Upper lobe of right lung (tissue), 1 donor: ENCODE measurements at places on chromosomes 1 and 21.

DNA sequence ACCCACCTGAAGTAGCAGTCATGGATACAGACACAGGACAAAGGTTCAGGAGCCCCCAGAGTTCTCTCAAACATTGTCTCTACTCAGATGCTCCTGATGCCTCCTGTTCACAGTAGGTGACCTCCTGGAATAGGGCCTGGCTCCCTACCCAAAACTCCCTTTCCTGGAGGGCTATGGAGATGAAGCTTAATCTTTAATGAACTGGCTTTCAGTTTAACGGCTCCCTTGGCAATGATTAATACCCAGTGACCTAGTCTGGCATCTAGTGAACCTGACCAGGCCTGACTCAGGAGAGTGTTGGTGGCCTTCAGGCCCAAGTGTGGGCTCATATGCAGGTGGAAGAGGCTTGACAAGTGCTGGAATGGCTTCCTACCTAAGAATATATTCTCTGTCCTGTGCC, 65.2 kb upstream of the TRABD2B start:
- no peak for DNase-seq
- no peaks in the 10 kb centered on the region for H3K36me3 ChIP-seq
- H3K27me3 ChIP-seq, result no peaks in the 10 kb centered on the region
- no peaks in the 10 kb centered on the region for H3K4me1 ChIP-seq

DNA sequence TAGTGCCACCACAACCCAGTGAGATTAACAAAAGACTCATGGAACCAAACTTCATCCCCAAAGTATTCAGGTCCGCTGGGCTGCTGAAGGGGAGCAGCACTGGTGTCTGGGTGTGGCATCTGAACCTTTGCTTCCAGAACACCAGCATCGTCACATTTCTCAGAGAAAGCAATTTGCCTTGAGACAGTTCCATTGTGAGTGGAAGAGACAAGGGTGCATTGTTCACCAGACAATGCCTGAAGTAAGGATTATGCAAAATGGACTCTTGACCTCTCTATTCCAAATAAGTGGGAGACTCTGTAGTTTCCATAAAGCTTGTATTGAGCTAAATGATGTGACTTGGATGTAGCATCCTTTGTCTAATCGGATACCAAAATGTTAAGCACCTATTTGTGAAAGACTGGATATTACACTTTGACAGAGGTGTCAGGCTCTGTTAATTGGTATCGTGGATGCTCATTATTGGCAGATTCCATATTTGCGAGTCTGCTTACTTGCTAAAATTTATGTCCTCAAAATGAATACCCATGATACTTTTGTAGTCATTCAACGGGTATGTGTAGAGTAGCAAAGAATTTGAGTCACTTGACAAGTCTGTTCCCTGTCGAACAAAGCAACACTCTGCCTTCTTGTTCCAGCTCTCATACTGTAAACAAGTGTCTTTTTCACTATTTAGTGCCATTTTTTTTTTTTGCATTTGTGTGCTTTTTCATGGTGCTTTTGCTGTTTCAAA, 75.6 kb downstream of the MRPS6 start:
- H3K36me3 ChIP-seq, result peaks cover 1% of the 10 kb centered on the region
- H3K27ac ChIP-seq, result no peak overlapping the region
- no peak overlapping the region for H3K4me3 ChIP-seq

GRCh38 chr1:175331891-175332290, 139.3 kb upstream of the KIAA0040 start:
- no peak for DNase-seq
- H3K36me3 ChIP-seq, result no peaks in the 10 kb centered on the region
- no peaks in the 10 kb centered on the region for H3K4me1 ChIP-seq
- H3K27me3 ChIP-seq, result no peaks in the 10 kb centered on the region

DNA sequence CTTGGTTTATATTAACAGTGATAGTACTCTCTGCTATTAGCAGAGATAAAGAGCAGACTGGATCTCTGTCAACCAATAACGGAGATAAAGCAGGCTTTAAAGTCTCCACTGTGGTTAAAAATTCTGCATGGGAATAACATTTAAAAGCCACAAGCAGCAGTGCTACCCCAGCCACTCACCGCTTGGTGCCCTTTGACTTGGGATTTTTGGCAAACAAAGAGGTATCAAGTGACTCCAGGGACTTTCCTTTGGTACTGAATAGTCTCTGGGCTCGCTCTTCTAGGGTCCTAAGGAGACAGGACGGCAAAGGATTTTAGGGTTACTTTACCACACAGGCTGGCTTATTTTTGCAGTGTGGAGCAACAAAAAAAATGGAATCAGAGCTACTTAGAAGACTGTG, 11.3 kb downstream of the SF3A3 start:
- DNase-seq, result no peak
- no peak overlapping the region for H3K27ac ChIP-seq
- no peaks in the 10 kb centered on the region for H3K27me3 ChIP-seq
- H3K4me1 ChIP-seq, result no peaks in the 10 kb centered on the region
- peaks cover 98% of the 10 kb centered on the region for H3K36me3 ChIP-seq

GRCh38 chr1:170967042-170967910, 31.9 kb downstream of the MROH9 start:
- H3K4me1 ChIP-seq, result no peaks in the 10 kb centered on the region
- no peak overlapping the region for H3K4me3 ChIP-seq
- no peak for DNase-seq
- no peaks in the 10 kb centered on the region for H3K36me3 ChIP-seq
- H3K27me3 ChIP-seq, result no peaks in the 10 kb centered on the region

GRCh38 chr1:34354367-34354766, 177.7 kb downstream of the C1orf94 start:
- H3K36me3 ChIP-seq, result no peaks in the 10 kb centered on the region
- H3K4me3 ChIP-seq, result no peak overlapping the region
- no peaks in the 10 kb centered on the region for H3K4me1 ChIP-seq
- no peak for DNase-seq
- H3K27me3 ChIP-seq, result no peaks in the 10 kb centered on the region
